ENCODE measurements at places on chromosomes 3 and 15.

DNA sequence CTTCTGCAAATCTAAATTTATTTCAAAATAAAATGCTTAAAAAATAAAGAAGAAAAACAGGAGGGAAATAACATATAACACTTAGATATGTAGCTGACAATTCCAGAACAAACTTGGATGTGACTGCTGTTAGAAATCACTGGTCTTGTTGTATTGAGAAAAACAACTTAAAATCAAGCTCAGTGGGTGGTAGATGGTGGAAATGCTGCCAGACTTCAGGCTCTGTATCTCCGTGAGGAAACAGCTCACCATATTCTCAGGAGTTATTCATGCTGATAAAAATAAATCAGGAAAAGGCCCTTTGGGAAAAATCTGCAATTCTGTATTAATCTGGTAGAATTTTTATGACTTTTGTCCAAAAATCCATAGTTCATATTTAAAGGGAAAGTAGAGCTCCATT, 477.6 kb downstream of the RAP2B start:
- DNase-seq = no peak

GRCh38 chr3:196688349-196688748, 23.7 kb downstream of the CEP19 start:
- no peak for DNase-seq

- no peak for DNase-seq
Measured at GRCh38 chr3:122253581-122253980, 70.1 kb downstream of the CASR start.

DNA sequence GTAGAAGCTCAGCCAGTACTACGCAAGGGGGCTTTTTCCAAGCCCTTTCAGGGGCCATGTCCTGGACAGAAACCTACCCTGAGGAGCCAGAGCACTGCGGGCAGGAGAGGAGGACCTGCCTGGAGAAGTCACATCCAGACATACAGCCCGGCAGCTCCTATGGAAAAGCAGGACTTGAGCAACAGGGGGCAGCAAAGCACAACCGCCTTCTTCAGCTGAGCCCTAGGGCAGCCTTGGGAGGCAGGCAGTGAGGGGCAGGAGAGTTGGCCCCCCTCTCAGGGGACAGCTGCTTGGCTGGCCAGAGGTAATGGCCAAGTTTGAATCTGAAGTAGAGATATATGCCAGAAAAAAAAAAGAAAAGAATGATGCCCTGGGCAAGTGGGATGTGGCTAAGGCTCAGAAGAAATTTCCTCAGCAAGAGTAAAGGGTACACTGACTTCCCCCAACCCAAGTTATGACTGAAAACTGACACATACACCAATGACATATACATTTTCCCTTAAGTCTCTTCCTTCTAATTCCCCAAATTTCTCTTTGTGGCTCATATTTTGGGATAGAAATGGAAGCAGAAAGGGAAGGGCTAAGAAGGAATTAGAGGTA, 56.9 kb downstream of the CYP19A1 start:
- no peak for DNase-seq

GRCh38 chr15:35289024-35289617, 204.0 kb upstream of the NANOGP8 start:
- no peak for DNase-seq

DNA sequence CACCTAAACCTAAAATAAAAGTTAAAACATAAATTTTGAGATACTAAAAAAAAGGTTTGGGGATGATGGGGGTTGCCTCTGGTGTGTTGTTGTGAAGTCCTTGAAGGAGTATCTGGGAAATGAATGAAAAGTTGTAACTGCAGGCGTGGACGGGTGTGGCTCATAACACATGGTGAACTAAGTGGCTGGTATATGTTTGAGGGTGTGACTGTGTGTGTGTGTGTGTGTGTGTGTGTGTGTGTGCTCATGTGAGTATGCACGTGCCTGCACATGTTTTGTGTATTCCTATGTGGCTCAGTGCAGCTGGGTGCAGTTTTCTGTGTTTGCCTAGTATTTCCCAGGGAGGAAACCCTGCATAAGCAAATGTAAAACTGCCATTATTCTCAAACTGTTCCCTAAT, 229.9 kb upstream of the TRIM42 start:
- DNase-seq = no peak

- no peak for DNase-seq
Measured at GRCh38 chr3:66066963-66067617, 28.4 kb upstream of the MAGI1 start.

- no peak for DNase-seq
Measured at GRCh38 chr3:187005827-187006481, 75.6 kb downstream of the ST6GAL1 start.

DNA sequence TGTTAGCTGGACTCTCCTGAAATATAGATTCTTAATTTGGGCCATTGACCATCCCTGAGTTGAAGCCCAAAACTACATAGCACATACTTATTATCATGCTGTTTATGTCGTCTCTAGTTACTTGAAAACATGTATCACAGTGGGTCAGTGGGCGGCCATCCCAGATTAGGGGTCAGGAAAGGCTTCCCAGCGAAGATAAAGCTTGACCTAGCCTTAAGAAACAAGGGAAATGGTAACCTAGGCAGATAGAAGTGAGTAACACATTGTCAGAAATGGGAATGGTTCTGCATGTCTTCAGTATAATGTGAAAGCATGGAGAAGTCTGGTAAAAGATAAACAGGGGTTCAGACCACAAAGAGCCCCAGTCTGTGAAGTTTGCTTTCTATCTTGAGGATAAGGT, 124.7 kb downstream of the C3orf70 start:
- no peak for DNase-seq

DNA sequence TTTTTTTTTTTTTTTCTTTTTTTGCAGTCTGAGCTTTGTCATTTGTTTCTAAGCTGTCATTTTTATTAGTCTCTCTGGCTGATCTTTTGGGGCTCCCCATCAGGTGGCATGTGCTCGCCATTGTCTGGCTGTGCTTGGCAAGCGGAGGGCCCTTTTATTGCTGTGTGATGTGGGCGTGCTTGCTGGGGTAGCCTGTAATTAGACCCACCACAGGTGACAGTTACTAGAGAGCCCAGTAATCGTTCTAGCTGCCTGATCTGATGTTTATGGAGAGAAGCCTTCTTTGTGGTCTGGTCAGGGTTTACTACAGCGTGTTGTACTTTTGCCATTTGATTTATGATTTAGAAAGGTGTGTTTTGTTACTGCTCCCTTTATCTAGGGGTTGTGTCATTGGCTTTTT, 179.9 kb downstream of the MCTP2 start:
- DNase-seq = no peak

- no peak for DNase-seq
Measured at GRCh38 chr15:83061680-83062079, 5.4 kb downstream of the BTBD1 start.

DNA sequence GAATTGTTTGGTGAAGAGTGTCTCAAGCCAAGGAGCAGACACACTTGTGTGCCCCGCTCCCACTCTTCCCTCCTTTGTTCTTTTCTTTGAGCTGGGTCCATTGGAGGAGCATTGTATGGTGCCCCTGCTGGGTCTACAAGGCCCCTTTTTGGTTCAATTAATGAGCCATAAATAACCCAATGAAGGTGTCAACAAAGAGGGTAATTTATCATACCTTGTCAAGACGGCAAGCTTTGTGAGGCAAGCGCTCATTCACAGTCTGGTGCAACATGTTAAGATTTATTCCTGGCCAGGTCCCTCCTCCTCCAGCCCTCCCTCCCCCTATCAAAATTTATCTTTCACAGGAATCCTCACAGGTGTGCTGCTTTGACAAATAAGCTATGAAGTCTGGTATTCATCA, 300.1 kb downstream of the RORA start:
- no peak for DNase-seq

DNA sequence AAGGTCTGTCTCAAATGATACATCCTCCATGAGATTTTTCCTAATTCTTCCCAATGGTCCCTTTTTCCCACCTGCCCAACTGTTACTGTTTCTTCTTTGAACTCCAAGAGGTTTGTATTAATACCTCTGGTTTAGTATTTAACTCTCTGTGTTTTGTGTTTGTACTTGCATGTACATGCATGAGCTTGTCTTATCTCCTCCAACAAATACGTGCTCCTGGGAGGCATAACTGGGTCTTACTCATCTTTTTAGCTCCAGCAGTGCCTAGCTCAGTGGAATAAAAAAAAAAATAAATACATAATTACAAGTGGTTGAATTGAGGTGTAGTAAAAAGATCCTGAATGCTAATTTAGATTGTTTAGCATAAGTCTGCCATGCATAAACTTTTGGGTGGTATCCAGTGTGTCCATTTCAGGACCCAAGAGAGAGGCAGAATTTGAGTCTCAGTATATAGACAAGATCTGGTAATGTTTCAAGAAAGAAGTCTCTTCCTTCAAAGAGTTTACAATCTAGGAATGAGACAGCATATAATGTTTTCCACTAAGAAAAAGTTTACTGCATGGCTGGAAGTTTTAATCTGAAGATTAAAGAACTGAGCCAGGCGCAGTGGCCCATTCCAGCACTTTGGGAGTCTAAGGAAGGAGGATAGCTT, 1.7 kb upstream of the LYSMD2 start:
- DNase-seq = no peak

DNA sequence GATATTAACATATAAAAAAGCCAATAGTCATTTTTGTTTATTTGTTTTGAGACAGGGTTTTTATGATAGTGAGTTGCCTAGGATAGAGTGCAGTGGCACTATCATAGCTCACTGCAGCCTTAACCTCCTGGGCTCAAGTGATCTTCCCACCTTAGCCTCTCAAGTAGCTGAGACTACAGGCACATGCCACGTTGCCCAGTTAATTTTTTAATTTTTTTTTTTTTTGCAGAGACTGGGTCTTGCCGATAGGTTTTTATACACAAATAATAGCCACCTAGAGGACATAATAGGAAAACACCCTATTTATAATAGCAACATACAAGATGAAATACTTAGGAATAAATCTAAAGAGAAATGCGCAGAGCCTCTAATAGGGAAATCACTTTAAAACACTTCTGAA, 13.3 kb downstream of the EIF3J start:
- no peak for DNase-seq

DNA sequence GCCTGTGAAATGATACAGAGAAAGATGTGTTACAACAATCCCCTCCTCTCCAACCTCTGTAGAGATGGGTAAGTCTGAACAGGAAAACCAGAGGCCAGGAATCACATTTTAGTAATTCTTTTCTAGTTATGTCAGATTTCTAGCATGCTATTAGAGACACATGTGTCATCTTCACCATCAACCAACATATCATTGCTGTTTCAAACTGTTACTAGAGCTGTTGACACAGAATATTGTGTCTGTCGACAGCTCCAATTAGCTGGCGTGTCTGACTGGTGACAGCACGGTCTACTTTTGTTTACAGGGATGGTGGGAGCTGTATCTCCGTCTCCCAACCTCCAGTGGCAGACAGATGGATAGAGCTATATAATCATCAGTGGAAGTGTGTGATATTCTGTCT, 393.2 kb downstream of the SOX2 start:
- DNase-seq = no peak

GRCh38 chr15:35980719-35981118, 434.8 kb upstream of the DPH6 start:
- no peak for DNase-seq

GRCh38 chr15:60462027-60462426, 16.9 kb downstream of the ICE2 start:
- DNase-seq = no peak

DNA sequence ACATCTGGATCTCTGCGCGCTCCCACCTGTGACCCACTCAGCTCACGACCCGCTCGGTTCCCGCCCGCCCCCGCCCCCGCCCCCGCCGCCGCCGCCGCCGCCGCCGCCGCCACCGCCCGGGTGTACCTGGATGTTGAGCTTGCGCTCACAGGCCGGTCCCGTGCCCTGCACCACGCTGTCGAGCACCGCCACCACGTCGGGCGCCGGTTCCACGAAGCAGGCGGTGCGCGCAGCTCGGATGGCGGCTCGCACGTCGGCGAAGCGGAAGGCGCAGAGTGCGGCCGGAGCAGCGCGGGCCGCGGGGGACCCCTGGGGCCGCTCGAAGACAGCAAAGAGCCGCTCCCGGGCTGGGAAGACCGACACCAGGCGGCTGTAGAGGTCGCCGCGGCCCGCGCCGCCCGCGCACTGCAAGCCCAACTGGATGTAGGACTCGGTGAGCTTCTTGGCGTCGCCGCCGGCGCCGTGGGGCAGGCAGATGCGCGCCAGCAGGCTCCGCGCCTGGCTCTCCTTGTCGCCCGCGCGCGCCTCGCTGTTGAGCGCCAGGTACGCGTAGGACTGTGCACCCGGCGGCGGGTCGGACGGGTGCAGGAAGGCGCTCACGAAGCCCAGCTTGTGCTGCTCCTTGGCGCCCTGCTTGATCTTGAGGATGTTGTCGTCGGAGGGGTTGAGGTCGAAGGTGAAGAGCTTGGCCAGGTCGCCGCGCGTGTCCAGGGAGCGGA, 1.1 kb downstream of the PLXND1 start:
- DNase-seq = peak; percentile 42

GRCh38 chr3:16048435-16049318, 125.8 kb upstream of the GALNT15 start:
- peak; percentile 3 for DNase-seq

DNA sequence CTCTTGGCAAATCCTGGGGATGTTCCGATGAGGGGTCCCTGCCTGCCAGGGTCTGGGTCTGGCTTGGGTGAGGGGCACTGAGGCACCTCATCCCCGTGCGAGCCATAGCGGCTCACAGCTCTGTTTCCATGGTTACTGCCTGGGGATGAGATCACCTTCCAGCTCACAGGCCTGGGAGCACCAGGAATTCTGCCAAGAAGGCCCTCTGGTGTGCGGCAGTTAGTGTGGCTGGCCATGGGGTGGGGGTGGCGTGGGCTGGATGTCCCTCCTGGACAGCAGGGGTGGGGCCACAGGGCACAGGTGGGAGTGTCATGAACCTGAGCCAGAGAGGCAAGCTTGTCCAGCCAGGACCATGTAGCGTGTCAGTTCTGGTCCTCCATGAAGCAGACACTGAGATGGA, 22.1 kb upstream of the PRR23E start:
- DNase-seq = no peak

All from stimulated activated CD8-positive, alpha-beta memory T cell treated with anti-CD3 and anti-CD28 coated beads, Interleukin-7, amount 100 ng/mL, for 4 hours (primary cell).